ENCODE measurements at places on chromosomes 5 and 9. TPM values are rescaled to one million over a fixed set of nuclear protein-coding genes. Genes with fewer than 3 reads are reported as not detected.

Gene CTNND2
- total RNA-seq: not detected

Gene IRX1
- 25.9 TPM for total RNA-seq

Gene DIPK1B
- total RNA-seq: not detected

Gene ZMAT2
- total RNA-seq: 43.1 TPM

Gene ATOX1
- 52.2 TPM for total RNA-seq

Gene OR1J2
- not detected for total RNA-seq

Gene IL7R
- 12.6 TPM for total RNA-seq

Gene INSL4
- not detected for total RNA-seq

Gene GRM6
- total RNA-seq: not detected

Gene CTSV
- not detected for total RNA-seq

Gene RNF20
- 26.3 TPM for total RNA-seq

Gene PCDHGA9
- total RNA-seq: 2.6 TPM

Gene NTRK2
- not detected for total RNA-seq

Gene SLC2A8
- total RNA-seq: 9.9 TPM

Gene INSYN2B
- 43.2 TPM for total RNA-seq

All from GM23248 (cell line).